Stimulated activated CD8-positive, alpha-beta memory T cell treated with anti-CD3 and anti-CD28 coated beads, Interleukin-4, amount 100 ng/mL, for 4 hours (primary cell): ENCODE measurements at places on chromosomes 1 and 21.

GRCh38 chr1:218312509-218312908 lies 27.4 kb downstream of the RRP15 start:
- no peak for DNase-seq

- no peak for DNase-seq
Observed at GRCh38 chr1:208587110-208587509, 342.9 kb upstream of the PLXNA2 start.

DNA sequence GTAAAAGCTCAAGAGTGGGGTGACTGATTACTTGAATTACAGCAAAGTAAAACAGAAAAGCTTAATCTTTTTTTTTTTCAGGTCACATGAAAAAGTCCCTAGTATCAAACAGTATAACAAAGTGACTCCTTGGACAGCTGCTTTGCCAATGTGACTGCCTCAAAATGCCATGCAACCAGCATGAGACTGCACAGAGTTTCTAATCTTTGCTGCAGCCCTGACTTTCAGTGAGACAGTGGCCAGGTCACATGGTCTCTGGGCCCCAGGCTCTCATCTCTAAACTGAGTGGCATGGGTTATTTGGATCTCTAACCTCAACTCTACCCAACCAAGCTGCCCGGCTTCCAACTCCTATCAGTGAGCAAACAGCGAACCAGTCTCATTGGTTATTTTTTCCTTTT lies 169.0 kb downstream of the VAV3 start:
- DNase-seq = no peak

- DNase-seq = no peak
Observed at GRCh38 chr1:19535214-19535613, 49.9 kb upstream of the CAPZB start.

GRCh38 chr1:162951553-162952315 lies 90.8 kb upstream of the CCDC190 start:
- no peak for DNase-seq

DNA sequence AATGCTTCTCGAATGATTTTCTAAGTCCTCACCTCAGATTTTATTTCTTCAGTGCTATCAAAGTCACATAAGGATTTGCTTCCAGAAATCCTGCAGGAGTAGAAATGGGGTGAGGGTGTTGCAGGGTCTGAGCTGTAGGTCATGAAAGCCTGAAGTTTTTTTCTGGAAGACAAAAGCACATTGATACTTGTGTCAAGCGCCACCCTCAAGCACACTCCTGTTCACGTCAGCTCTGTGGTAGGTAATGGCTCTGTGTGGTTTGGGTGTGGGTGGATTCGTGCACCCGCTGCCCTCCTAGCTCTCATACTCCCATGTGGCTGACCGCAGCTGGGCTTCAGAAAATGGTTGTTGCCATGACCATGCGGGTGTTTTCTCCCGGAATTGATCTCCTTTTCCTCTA lies 39.9 kb downstream of the AKNAD1 start:
- DNase-seq = no peak

DNA sequence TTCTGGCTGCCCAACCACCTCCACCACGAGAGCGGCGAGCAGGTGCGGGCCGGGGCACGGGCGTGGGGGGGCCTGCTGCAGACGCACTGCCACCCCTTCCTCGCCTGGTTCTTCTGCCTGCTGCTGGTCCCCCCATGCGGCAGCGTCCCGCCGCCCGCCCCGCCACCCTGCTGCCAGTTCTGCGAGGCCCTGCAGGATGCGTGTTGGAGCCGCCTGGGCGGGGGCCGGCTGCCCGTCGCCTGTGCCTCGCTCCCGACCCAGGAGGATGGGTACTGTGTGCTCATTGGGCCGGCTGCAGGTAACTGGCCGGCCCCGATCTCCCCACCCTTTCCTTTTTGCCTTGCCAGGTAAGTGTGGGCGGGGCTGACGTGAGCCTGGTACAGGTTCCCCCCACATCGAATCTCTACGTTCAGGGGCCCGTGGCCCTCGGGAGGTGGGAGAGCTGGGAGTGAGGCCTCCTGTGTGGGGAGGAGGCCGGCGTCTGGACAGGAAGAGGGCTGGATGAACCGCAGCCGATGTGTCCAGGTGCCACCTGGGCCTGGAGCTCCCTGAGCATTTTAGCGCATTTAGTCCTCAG lies 51.7 kb downstream of the COL18A1 start:
- no peak for DNase-seq

DNA sequence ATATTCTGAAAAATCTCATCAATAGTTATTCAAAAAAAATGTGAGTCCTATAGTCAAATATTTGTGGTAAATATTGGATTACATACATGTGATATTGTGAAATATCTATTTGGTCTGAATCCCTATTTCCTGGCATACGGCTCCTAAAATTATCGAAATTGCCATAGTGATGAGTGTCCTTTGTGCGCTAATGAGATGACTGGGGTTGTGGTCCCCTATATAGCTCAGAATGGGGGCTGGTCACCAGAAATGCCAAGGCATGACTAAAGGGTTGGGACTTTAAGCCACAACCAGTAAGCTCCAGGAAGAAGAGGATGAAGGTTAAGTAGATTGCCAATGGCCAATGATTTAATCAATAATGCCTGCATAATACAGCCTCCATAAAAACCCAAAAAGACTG lies 610.2 kb upstream of the CHRM3 start:
- no peak for DNase-seq

GRCh38 chr1:40783001-40783905 lies at the start of gene KCNQ4:
Gene KCNQ4 (plus strand): TSS chr1:40783787. CDS start chr1:40784094, 307 bp downstream.
- DNase-seq = no peak

DNA sequence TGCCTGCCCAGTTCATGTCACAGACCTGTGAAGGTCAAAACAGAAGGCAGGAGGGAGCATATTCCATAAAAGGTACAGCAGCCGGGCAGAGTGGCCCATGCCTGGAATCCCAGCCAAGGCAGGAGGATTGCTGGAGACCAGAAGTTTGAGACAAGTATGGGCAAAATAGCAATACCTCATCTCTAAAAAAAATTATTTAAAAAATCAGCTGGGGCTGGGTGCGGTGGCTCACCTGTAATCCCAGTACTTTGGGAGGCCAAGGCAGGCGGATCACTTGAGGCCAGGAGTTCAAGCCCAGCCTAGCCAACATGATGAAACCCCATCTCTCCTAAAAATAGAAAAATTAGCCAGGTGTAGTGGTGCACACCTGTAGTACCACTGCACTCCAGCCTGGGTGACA lies 64.5 kb downstream of the RUNX3 start:
- no peak for DNase-seq

DNA sequence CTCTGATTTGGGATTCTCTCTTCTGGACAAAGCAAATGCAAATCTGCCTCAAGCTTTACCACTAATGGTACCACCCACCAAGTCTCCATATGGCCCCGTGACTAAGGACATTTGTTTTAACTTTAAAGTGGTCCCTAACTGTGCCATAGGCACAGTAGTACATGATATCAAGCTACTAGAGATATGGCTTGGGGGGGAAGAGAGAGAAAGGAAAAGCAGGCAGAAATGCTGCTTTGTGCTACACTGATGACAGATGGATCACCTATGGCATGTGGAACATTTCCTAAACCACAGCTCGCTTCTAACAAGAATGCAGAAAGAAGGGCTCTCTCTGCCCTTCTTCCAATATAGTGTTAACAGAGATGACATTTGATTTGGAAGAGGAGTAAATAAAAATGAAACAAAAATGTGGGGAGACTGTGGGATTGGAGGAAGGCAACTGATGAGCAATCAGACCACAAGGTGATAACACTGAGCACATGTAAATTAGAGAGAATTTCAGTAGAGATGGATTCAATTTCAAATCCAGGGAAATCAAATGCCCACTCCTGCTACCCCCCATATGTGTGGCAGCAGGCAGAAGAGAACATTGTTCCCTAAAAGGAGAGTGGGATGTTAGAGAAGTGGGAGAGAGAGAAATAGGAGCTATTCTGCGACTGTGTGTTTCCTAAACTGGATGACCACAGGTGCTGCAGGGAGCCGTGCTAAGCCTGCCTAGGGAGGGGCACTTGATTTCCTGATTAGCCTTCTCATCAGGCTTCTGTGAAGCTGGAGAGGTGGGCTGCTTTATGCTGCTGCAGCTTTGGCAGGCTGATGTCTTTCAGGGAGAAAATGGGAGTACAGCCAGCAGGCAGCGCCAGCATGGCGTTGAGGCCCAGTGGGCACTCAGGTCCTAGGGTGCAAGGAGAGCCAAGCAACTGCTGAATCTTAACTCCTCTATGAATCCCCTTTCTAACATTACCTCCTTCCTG lies 75.3 kb downstream of the ZNF648 start:
- no peak for DNase-seq

GRCh38 chr1:34865981-34866761 lies 6.6 kb upstream of the SMIM12 start:
- peak; percentile 89 for DNase-seq

GRCh38 chr1:58921342-58921741 lies 137.5 kb upstream of the JUN start:
- DNase-seq = no peak

DNA sequence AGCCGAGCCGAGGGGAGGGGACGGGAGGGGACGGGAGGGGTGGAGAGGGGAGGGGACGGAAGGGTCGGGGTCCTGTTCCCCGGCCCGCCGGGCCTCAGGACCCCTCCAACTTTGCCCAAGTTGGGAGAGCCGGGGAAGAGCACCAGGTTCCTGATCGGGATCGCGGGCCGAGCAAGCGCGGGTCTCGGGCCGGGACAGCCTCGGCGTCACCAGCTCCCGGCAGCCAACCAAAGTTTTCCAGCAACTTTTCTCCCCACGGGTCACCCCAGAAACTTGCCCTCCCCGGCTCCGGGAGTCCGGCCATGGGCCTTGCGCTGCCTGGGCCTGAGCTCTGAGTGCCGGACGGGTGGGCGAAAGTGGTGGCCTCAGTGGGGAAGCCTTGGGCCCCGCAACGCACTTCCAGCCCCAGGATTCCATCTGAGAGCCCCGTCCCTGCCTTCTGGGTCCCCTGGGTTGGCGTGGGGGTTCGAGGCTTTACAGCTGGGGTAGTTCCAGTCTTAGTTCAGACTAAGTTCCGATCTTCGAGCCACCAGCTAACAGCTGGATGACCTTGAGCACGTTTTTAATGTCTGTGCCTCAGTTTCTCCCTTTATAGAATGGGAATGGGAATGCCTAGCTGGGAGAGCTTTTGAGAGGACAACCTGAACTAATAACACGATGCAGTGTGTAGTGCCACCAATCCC lies 458 bp downstream of the ZC3H12A start:
- DNase-seq = no peak

DNA sequence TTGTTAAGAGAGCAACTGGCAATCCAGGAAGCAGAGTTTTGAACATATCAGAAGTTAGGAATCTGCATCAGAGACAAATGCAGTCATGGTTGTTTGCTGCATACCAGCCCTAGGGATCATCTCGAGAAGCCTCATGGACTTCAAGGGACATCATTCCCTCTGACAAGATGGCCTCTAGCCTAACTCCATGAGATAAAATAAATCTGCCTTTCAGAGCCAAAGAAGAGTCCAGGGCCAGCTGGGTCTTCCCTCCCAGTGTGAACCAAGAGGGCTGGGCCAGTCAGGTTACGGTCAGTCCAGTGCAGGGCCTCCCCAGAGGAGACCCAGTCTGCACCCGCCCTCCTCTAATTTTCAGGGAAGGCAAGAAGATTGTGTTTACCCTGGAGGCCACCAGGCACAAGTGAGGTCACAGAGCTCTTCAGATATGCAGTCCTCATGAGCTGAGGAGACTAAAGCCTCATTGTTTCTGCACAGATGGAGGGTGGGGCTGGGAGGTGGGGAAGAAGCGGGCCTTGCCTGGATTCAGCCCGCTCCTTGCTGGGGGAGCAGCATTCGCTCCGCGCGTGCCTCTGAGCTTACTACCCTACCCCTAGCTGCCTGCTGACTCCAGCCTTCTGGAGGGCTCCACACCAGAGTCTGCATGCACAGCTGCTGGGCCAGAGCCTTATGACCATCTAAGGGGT lies 52.8 kb downstream of the CAPN2 start:
- no peak for DNase-seq

GRCh38 chr1:58749646-58750045 lies 34.2 kb downstream of the JUN start:
- DNase-seq = no peak

DNA sequence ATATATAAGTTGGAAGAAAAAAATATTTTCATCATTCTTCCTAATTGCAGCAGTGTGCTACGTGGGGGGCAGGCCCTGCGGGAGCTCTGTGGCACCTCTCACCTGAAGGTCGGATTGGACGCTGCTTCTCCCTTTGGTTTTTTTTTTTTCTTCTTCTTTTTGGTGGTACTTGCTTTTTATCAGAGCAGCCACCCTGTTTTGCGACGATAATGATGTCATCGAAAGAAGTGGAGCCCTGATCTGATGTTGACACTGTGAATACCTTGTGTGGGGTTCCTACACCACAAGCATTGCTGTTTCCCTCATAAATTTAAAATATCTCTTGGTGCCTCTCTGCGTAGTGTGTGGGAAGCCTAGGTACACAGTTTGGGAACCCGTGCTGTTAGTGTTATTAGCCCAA lies 5.5 kb downstream of the TRAPPC10 start:
- DNase-seq = no peak

DNA sequence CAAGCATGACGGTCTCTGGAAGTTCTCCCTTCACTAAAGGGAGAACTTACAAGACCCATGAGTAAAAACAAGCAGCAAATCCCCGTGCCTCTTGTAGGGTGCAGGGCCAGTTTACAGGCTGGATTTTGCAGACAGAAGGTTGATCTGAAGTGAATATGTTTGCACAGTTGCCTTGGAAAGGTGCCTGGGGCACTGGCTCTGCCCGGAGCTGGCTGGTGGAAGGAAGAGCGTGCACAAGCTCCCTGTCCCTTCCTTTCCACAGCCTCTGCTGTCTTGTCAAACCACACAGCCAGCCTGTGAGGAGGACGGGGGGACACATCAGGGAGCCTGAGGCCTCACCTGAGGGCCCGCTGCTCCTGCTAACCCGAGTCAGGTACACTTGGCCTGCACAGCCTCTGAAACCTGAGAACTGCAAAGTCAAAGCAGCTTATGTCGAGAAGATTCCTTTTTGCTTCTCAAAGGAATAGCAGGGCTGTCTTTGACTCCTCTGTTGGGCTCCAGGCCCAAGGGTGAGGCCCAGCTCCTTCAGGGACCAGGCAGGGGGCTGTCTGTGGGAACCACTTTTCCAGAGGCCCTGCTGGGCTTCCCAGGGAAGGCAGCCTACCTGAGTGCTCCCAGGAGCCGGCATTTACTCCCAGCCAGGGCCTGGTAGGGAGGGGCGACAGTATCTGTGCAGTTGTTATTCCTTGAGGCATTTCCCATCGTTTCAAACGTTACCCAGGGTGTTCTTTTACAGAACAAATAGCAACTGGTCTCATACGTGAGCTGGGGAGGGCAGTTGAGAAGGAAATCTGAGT lies 251.5 kb downstream of the SIPA1L2 start:
- DNase-seq = no peak

- DNase-seq = no peak
Observed at GRCh38 chr1:99110140-99111041, 105.7 kb upstream of the PLPPR5 start.
